ENCODE measurements at places on chromosomes 5 and 9.
A peak's percentile ranks its signal among the peaks of the same experiment; 100 is the strongest.

DNA sequence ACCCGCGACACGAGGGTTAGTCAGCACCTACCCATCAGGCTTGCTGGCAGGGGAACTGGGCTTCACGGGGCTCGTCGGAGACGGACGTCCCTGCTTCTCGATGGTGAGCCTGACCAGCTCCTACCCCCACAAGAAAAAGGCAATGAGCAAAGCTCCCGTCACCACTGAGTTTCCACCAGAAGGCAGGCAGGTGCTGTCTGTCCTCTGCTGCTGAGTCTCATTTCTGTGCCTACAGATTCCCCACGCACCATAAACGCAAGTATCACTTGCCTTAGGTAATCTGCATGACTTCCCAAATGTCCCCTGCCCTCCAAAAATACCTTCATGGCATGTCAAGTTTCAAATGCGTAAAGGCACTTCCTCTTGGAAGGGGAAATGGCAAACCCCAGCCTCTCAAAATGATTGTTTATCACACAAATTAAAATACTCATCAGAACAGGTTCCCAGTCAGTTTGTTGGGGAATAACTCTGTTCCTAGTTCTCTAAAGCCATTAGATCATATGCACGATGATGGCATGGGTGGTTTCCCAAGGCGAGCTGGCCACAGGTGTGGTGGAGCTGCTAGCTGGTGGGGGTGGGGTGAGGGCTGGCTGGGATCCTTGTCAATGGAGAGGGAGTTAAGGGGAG lies 85.0 kb downstream of the PRRT1B start:
- DNase-seq, result no peak

DNA sequence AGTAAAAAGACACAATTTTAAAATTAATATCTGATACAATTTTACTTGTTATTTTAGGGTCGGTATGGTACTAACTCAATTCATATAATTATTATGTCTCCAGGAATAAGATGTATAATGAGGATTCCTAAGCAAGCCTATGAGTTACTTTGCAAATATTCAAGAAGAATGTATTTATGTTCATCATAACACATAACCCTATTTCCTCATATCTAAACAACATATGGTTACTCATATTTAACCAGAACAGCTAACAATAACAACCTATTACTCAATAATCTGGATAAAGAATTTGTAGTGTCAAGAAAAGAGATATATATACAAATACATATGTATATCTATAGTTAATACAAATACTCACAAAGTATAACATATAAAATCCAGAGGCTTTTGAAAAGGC lies 285.9 kb downstream of the ARL15 start:
- no peak for DNase-seq

GRCh38 chr5:168291964-168292785 lies 730 bp downstream of the WWC1 start:
- no peak for DNase-seq

- peak; percentile 25 for DNase-seq
These were observed 25.8 kb upstream of the SLC44A1 start for GRCh38 chr9:105218673-105219072.

DNA sequence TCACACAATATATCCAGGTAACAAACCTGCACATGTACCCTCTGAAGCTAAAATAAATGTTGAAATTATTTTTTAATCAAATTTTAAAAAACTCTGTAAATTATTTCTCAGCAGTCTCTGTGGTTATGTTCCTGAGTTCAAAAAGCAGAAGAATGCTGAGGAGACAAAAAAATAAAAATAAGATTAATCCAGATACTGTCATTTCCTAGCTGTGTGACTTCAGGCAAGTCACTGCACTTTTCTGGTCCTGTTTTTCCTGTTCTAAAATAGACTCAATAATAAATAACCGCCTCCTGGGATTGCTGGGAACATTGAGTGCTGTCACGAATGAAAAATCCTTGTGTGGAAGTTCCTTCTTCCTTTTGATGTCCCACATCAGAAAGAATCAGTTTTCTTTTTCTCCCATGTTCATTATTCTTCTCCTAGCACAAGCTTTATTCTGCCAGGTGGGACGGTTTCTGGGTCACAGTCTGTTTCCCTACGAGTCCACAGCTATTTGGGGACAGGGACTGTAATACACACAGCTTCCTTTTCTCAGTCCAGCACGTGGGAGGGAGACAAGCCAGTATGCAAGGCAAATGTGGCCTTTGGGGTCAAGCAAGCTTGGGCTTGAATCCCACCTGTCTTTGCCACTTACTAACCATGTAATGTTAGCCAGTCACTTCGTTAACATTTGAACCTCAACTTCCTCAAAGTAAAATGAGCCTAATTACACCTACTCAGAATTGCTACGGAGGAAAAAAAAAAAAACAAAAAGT lies 156.9 kb downstream of the TRIM32 start:
- DNase-seq, result no peak

- no peak for DNase-seq
These were observed 430.6 kb downstream of the ZNF608 start for GRCh38 chr5:124315741-124316415.

GRCh38 chr5:53642061-53642460 lies 81.6 kb downstream of the NDUFS4 start:
- no peak for DNase-seq

DNA sequence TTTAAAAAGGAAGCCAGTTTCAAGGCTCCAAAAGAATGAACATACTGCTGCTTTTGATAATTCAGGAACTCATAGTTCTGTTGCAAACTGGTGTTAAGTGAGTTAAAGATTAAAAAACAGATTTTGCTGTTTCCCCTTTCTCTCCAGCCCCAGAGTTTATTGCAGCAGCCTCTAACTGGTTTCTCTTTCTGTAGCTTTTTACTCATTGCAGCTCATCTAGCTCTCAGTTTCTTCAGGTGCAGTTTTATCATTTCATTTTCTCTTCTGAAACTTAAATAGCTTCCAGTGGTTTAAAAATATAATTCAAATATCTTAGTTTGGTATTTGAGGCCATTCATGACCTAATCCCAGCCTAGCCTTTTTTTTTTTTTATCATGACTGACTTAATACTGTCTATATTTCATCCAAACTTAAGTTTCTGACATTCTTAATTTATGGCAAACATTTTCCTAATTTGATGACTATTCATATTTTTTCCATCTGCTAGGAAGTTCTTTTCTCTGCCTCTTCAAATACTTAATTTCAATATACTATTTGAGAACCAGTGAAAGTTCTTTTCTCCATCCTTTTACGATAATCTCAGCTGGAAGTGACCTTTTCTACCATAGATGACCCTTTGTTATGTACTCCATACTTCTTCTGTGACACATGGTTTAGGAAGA lies 252.7 kb upstream of the GRIA1 start:
- no peak for DNase-seq

DNA sequence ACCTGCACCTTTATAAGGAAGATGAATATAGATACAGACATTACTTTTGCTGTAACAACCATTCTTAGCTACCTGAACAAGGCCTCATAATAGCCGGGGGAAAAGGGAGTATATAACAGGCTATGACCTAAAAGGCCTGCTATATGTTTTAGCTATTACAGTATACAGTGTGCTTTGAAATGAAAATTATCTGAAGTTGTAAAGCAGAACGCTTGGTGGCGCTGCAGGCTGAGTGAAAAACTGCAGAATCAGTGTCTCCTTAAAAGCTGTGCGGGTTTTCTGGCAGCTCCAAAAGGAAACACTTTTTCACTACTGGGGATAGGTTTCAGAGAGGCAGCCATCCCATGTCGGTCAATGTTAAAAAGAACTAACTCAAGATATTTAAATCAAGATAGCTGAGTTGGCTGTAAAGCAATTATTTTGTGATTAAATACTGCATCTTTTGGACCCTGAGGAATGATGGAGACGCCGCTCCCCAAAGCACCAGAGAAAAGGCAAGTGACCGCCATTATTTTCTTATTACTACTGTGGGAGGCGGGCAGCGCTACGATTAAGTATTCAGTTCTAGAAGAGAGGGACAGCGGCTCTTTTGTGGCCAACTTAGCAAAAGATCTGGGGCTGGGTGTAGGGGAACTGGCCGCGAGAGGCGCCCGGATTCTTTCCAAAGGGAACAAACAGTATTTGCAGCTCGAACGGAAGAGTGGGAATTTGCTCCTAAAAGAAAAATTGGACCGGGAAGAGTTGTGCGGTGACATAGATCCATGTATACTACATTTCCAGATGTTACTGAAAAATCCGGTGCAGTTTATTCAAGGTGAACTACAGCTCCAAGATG lies 5.9 kb downstream of the PCDHB6 start:
- DNase-seq, result no peak

DNA sequence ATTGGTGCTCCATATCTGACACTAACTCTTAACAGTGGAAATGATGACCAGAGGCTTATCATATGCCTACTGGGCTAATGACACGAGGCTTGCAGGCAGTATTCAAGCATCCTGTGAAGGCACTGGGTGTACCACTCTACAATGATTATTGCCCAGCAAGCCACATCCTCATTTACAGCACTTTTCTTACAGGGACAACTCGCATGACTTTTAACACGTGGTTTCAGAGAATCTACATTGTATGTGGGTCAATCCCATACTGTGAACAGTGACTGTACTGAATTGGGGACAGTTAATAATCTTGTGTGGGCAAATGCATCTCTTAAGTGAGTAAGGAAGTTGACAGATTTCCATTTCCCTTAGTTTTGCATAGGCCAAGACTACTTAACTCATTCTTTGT lies 260.0 kb downstream of the TRPM3 start:
- no peak for DNase-seq

- DNase-seq, result no peak
These were observed 919.8 kb upstream of the EDIL3 start for GRCh38 chr5:85304524-85304923.

GRCh38 chr5:170746075-170746960 lies 37.2 kb upstream of the GABRP start:
- no peak for DNase-seq

DNA sequence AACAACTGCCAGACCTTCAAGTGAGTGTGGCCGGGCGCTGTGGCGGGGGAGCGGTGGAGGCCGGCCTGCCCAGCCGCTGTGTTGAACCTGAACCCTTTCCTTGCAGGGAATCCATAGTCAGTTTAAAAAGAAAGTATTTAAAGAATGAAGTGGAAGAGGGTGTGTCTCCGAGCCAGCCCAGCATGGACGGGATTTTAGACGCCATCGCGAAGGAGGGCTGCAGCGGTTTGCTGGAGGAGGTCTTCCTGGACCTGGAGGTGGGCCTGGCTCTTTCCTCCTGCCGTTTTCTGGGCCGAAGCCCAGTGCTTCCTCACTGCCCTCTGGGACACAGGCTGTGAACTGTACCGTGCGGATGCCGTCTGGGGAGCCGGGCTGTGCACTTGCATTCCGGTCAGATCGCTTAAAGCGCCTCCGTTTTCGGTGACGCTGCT lies 19.1 kb downstream of the EXOC3 start:
- DNase-seq, result no peak

GRCh38 chr5:176528301-176528700 lies 8.9 kb downstream of the RNF44 start:
- no peak for DNase-seq

DNA sequence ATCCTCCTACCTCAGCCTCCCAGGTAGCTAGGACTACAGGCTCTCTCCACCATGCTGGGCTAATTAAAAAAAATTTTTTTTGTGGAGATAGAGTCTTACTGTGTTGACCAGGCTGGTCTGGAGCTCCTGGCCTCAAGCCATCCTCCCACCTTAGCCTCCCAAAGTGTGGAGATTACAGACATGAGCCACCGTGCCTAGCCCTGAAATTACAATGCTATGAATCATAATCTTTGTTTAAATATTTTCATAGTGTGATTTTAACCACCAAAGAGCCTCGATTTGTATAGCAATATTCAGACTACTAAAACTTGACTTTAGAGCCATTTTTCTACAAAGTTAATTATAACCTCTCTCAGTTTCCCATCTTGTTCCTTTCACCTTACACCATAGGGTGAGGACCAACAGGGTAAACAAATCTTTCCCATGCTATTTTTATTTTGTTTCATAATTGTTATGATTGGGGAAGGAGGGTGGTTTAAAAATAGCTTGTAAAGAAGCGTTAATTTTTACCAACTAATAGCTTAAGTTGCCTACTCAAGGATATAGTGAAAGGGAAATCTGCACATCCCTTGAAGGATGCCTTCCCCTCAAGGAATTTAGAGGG lies 32.7 kb downstream of the UBE2D2 start:
- no peak for DNase-seq

GRCh38 chr9:105672711-105673234 lies 10.5 kb downstream of the TAL2 start:
- DNase-seq, result no peak

GRCh38 chr5:3888310-3888709 lies 292.7 kb downstream of the IRX1 start:
- DNase-seq, result no peak

DNA sequence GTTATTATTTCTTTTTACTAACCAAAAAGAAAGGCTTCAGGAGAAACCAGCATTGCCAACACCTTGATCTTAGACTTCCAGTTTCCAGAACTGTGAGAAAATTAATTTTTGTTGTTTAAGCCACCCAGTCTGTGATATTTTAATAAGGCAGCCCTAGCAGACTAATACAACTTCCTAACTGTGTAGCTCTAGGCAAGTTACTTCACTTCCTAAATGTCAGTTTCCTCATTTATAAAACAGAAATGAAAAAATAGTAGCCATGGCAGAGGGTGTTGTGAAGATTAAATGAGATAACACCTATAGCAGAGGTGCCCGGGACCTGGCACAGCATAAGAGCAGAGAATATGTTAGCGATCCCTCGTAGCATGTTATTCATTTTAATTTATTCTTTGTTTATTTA lies 66.6 kb upstream of the HAND1 start:
- DNase-seq, result no peak

DNA sequence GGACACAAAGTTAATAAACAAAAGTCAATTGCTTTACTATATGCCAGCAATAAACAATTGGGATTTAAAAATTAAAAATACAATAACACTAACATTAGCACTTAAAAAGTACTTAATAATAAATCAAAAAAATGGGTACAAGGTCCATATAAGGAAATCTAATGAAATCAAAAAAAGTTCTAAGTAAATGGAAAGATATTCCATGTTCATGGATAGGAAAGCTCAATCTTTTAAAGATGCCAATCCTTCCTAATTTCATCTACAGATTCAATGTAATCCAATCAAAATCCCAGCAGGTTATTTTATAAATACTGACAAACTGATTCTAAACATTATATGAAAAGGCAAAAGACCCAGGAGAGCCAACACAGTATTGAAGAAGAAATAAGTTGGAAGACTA lies 41.9 kb downstream of the BTNL9 start:
- no peak for DNase-seq

- DNase-seq, result peak; percentile 47
These were observed 244.0 kb downstream of the EPB41L4A start for GRCh38 chr5:112174959-112175594.

DNA sequence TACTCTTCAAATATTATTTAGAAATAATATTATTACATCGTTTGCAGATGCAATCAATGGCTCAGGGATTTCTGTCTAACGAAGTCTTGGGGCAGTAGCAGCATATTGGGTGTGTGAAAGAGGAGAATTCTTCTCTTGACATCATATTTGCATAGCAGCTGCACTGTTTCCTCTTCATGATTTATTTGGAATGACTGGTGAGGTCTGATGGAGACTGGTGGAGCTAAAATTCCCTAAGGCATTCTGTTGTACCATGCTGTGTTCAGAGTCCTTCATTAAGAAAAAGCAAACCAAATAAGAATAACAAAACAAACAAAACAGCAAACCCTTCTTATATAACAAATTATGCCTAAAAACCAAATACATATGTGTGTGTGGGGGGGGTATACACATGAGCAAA lies 177.6 kb downstream of the DIRAS2 start:
- DNase-seq, result peak; percentile 3

Measured in DMS79 treated with DMSO at 0.1 percent for 48 hours (cell line).